Stimulated activated CD4-positive, alpha-beta T cell treated with anti-CD3 and anti-CD28 coated beads, Interleukin-4, amount 100 ng/mL, for 4 hours (primary cell): ENCODE measurements at places on chromosomes 16 and 17.

DNA sequence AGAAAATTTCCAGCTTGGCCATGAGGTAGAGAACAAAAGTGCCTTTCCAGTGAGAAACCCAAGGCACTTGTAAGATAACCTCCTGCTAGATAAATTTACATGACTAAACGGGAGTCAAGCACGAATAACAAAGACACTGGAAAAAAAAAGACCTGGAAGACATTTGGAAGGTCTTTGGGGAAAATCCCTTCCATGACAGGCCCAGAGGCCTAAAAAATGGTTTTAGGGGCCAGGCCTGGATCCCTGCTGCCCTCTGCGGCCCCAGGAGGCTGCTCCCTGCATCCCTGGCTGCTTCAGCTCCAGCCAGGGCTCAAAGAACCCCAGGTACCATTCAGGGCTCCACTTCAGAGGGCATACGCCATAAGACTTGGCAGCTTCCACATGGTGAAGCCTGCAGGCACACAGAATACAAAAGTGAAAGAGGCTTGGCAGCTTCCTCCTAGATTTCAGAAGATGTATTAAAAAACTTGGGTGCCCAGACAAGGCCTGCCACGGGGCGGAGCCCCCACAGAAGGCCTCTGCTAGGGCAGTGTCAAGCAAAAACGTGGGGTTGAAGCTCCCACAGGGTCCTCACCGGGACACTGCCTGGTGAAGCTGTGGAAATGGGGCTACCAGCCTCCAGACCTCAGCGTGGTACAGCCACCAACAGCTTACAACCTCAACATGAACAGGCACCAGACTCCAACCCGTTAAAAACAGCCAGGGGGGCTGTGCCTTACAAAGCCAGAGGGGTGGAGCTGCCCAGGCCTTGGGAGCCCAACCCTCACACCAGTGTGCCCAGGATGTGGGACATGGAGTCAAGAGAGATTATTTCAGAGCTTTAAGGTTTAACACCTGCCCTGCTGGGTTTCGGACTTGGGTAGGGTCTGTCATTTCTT, 77.1 kb downstream of the SDK2 start:
- DNase-seq = no peak

- DNase-seq = no peak
These were observed 8.8 kb downstream of the GRIN2C start for GRCh38 chr17:74850914-74851313.

- DNase-seq = peak; percentile 94
These were observed 7.8 kb downstream of the SUPT4H1 start for GRCh38 chr17:58344047-58344790.

DNA sequence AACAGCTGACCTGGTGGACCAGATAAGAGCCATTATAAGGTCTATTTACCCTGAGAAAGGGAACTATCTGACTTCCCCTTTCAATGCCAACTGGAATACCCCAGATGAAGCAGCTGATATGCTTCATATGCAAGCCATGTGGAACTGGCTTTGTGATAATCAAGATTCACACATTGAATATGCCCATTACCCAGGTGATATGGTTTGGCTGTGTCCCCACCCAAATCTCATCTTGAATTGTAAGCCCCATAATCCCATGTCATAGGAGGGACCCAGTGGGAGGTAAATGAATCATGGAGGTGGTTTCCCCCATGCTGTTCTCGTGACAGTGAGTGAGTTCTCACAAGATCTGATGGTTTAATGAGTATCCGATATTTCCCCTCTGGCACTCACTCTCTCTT, 42.1 kb downstream of the IKZF3 start:
- DNase-seq = peak; percentile 36

DNA sequence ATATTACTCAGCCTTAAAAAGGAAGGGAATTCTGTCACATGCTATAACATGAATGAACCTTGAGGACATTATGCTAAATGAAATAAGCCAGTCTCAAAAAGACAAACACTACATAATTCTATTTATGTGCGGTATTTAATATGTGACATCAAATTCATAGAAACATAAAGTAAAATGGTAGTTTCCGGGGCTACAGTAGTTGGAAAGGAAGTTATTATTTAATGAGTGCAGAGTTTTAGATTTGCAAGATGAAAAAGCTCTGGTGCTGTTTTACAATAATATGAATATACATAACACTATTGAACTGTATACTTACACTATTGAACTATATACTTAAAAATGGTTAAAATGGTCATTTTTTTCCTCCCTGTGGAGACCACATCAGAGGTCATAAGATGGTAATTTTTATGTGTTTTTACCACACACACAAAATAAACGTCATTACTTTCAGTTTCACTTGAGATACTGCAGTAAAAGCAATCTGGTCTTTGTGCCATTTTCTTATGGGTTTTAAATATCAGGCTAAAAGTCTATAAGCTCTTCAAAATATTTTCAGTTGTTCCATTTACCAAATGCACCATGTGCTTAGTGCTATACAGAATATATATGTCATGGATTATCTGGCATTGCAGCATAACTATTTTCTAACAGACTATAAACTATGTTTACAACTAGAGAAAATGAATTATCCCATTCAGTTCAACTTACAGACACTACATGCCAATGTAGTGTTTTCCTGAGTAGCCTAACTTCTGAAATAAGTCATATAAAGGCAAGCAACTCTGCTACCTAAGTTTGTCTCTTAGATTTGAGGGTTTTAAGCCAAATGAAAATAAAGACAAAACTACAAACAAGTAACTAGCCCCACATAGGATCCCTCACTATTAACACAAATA, 90.9 kb downstream of the SPAG9 start:
- no peak for DNase-seq

GRCh38 chr17:32873114-32873513, 3.8 kb downstream of the MYO1D start:
- no peak for DNase-seq

DNA sequence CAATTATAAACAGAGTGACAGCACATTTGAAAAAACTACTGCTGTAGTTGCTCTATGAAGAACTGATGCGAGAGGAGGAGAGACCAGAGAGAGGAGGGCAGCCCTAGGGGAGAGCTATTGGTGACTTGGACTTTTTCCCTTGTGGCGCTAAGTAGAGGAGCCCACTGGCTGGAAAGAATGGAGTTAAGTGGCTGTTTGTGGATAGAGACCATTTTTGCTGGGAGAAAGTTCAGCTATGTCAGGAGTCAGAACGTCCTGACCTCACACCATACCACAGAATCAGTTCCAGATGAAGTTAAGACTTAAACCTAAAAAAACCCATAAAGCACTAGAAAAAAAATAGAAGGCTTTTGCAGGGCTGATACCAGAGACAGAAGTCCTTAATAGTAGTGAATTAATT, 2.0 kb downstream of the POLR2A start:
- no peak for DNase-seq

- DNase-seq = no peak
These were observed 101.5 kb upstream of the CNTNAP4 start for GRCh38 chr16:76175718-76176117.

DNA sequence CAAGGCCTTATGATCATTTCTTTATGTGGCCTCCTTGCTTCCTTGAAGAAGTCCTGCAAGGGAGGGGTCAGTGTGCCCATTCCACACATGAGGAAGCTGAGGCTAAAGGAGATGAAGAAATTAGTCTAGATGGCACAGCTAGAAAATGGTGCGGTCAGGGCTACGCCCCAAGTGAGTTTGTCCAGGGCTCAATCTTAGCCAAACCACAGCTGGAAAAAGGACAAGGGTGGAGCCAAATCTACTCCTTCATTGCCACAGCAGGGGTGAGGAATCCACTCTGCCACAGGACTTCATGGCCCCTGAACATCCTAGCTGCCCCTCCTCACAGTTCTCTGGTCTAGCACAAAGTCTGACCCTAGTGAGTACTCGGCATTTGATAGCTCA, 16.2 kb downstream of the BEAN1 start:
- no peak for DNase-seq

GRCh38 chr16:10517868-10518267, 62.5 kb downstream of the EMP2 start:
- no peak for DNase-seq

DNA sequence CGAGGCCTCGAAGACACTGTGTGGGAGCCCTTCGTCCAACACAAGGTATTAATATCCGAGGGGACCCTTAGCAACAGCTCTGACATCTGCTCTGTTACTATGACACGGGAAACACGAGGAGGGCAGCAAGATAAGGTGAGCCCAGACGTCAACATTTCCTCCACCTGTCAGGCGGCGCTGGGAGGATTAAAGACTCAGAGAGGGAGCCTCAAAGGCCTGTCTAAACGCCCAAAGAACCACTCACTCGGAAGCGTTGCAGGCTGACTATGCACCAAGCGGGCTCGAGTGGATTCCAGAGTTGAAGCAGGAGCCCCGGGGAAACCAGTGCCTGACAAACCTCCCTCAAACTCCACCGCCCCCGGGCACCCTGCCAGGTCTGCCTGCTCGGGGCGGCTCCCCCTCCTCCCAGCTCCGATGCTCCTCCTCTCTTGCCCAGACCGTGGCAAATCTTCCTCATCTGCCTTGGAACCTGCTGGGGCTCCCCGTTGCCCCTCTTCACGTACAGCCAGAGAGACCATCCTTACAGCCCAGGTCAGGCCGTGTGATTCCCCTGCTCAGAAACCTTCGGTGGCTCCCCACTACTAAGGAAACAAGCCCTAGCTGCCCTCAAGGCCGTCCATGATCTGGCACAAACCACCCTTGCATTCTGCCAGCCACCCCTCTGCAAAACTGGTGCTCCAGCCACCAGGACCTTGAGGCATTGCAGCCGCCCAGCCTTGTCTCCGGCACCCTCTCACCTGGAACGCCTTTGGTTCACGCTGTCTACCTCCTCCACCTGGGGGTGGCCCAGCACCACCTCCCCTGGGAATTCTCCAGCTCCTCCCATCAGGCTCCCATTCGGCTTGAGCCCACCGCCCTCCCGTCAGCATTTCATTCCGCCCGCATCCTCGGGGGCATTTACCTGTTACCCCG, 16.2 kb downstream of the RPH3AL start:
- peak; percentile 44 for DNase-seq

DNA sequence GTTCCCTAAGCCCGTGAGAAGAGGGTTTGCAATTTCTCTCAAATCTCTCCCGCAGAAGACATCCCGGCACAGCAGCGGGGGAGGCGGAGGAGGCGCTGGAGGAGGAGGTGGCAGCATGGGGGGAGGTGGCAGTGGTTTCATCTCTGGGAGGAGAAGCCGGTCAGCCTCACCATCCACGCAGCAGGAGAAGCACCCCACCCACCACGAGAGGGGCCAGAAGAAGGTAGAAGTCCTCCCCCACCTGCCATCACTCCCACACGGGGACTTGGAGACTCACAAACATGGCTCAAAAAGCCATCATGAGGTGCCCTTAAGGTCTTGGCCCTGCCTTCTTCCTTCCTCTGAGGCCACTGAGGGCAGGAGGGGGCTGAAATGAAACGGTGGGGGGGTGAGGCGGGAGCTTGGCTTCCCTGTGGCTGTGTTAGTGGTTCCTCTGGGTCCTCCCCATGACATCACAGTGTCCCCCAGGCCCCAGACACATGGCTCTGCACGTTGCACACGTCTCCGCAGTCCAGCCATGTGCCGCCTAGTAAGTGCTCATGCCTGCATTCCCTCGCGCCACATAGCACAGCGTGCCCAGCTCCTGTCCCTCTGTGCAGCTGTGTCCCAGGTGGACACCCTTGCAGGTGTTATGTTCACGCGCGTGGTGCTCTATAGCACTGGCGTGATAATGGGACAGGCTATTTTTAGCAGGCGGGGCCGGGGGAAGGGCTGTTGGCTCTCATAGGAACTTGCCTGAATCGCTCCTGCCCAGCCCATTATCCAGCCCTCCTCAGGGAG, 6.9 kb downstream of the MLLT6 start:
- no peak for DNase-seq

GRCh38 chr17:66399441-66399840, 97.0 kb downstream of the PRKCA start:
- no peak for DNase-seq

DNA sequence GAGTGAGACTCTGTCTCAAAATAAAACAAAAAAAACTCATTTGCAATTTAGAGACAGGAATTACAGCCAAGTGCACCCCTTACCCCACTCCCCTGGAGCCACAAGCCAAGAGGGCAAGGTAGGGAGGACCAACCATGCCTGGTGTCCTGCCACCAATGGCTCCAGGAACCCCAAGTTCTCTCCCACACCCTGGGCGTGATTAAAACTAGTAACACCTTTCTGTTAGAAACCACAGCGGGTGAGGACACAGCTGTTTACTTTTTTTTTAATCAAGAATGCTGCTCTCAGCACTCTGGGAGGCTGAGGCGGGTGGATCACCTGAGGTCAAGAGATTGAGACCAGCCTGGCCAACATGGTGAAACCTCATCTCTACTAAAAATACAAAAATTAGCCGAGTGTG, 38.1 kb downstream of the ANKRD11 start:
- DNase-seq = no peak

DNA sequence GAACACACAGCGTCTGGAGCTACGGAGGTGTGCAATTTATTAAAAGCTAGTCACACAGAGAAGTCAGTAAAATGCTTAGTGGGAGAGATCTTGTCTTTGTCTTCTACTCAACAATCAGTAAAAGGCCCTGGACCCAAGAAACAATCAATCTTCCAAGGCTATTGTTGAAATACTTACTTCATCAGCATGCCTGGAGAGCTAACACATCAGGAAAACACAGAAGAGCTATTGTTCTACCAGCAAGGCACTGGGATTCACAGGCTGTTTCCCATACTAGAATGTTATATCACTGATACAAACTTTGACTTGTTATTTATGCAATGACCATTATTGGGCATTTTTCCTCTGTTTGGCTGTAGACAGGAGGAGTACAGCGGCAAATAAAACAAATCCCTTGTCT, 247.8 kb upstream of the ERCC4 start:
- DNase-seq = no peak

DNA sequence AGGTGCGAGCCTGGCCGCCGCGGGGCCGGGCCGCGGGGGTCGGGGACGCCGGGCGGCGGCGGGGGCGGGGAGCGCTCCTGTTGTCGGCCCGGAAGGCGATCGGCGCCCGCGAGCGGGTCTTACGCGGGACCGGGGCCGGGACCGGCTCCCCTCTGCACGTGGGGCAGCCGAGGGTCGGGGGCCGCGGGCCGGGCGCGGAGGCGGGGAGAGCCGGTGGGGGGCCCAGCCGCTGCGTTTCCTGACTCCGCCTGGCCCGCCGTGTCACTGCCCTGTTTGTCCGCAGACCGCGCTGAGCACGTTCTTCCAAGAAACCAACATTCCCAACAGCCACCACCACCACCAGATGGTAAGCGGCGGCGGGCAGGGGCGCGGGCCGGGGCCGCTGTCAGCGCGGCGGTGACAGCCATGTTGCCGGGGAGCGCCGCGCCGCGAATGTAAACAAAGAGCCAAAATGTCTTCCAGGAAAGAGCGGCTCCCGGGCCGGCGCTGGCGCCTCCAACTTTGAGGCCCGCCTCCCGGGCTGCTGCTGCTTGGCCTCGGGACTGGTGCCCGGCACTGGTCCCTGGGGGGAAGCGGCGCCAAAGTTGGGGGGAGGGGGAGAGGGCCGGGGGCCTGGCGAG, 586 bp downstream of the UBALD2 start:
- peak; percentile 50 for DNase-seq

GRCh38 chr16:28875134-28876018, 2.9 kb upstream of the ATP2A1 start:
- DNase-seq = no peak
